ENCODE measurements at places on chromosomes 6 and 20. TPM values are rescaled to one million over a fixed set of nuclear protein-coding genes. Genes with fewer than 3 reads are reported as not detected.
A peak's percentile ranks its signal among the peaks of the same experiment; 100 is the strongest.

DNA sequence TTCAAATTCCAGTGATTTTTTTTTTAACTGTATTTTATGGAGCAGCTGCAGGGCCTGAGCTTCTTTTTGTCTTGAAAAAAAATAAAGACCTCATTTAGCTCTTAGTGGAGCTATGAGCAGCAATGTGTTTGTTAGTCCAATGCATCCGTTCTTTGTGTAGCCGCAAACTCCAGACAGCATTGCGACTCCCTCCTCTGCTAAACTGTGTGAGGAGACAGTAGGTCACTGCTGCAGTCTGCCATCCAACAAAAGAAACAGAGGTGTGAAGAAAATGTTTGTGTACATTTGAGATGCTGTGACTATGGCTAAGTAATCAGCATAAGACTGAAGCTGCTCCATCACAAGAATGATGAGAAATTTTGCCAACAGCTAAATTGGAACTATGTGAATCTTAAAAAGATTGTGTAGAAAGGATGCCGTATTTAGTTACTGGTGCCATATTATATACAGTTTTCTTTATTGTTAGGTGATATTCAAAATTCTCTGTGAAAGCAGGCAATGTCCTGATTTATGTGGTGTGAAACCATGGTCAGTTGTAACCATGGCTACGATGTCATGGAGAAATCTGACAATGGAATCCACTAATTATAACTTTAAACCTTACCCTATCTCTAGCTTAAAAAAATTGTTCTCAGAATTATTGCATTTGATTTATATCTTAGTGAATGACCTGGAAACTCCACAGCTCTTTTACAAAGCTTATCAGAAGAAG lies 428.8 kb upstream of the EPHA7 start:
- DNase-seq: no peak

GRCh38 chr6:100230953-100231316 lies 233.8 kb downstream of the SIM1 start:
- DNase-seq: peak; percentile 93

GRCh38 chr20:33159713-33160112 lies 8.2 kb upstream of the BPIFA2 start:
- DNase-seq: no peak

GRCh38 chr6:170029416-170030283 lies 261.2 kb downstream of the DLL1 start:
- no peak for DNase-seq

GRCh38 chr6:119517428-119517827 lies 167.9 kb upstream of the MAN1A1 start:
- DNase-seq: no peak

GRCh38 chr20:63235399-63235983 lies at the start of gene BIRC7:
BIRC7 (plus strand) TSS chr20:63235905; CDS start chr20:63236097, 192 bp downstream.
- no peak for DNase-seq

- no peak for DNase-seq
Measured at GRCh38 chr20:32045999-32046398, 6.0 kb upstream of the HCK start.

SIRPD gene
- total RNA-seq: not detected

C6orf118 gene
- not detected for total RNA-seq

ALDH5A1 gene
- 0.42 TPM for total RNA-seq

All from foreskin keratinocyte (primary cell).